ENCODE measurements at places on chromosomes 1 and 21.

- peak; percentile 94 for DNase-seq
Measured at GRCh38 chr1:19209990-19210771, at the start of gene UBR4. UBR4 (minus strand) TSS chr1:19210266; CDS start chr1:19210248, 18 bp downstream.

DNA sequence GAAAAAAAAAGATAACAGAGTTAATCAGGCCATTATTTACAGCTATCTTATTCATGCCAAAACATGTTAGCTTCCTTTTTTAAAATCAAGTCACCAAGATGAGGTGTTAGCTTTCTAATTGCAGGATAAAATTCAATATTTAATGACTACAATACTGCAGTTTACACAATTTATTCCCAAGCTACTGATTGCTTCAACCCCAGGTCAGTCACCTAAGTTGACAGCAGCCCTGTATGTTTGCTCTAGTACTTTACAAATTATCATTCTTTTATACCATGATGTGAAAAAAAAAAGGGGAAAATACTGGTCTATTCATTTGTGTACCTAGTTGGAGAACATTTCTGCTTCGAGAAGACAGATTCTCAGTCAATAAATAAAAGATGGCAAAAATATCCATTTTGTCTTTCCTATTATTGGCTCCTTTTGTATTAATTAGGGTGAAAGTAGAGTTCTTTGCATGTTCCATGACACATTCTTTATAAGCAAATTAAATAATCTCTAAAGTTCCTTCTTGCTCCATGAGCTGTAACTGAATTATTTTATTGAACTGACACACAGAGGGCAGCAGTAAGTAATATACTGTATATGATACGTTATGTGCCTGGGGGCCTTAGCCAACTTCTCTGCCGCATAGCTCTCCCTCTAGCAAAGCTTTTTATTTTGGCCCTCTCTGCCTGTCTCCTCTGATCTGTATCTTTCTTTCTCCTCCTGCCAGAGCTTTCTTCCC lies 48.0 kb downstream of the DIPK1A start:
- no peak for DNase-seq

DNA sequence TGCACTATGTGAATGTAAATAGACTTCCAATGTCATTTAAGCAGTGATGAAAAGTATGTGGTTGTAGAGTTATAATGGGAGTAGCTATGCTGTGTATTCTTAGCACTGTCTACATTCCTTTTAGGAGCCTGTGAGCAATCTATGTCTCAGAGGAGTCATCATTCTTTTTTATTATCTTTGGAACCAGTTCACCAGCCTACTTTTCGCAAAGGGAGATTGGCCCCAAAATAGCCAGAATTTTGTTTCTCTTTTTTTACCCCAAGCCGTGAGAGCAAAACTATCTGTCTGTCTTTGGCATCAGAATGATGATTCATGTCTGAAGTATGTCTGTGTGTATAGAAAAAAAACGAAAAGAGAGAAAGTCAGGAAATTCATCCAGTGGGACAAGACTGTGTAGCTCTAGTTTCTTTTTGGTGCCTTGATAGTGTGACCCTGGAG lies 44.2 kb downstream of the OSBPL9 start:
- DNase-seq: no peak

DNA sequence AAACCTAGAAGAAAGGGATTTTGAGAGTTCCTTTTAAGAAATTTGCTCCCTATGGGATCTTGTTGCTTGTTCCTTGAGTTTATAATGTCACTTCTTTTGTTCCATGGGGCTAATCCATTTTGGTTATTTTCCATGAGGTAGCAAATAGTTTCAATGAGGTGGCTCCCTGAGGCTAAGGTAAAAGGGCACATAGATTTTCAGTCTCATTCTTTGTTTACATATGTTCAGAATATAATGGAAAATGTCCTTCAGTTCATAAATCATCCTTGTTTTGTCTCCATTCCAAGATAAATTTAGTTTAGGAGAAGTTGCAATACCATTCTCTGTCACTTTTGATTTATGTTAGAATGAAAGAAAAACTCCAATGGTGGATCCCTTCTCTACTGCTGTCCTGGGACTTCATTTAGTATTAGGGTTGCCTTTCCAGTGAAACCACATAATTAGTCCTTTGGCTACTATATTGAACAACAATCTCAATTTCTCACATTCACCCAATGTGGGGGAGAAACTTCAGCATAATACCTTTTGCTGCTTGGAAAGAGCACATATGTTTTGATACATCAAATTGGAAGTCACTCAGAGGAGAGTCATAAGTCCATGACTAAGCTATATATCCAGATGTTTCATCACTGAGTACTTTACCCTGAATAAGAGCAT lies 80.9 kb upstream of the ADAMTS5 start:
- no peak for DNase-seq

- DNase-seq: no peak
Measured at GRCh38 chr21:24945910-24946309, 661.4 kb downstream of the MRPL39 start.

- no peak for DNase-seq
Measured at GRCh38 chr21:28541371-28542112, 451.1 kb downstream of the LTN1 start.

- DNase-seq: no peak
Measured at GRCh38 chr1:208343226-208343625, 99.0 kb upstream of the PLXNA2 start.

DNA sequence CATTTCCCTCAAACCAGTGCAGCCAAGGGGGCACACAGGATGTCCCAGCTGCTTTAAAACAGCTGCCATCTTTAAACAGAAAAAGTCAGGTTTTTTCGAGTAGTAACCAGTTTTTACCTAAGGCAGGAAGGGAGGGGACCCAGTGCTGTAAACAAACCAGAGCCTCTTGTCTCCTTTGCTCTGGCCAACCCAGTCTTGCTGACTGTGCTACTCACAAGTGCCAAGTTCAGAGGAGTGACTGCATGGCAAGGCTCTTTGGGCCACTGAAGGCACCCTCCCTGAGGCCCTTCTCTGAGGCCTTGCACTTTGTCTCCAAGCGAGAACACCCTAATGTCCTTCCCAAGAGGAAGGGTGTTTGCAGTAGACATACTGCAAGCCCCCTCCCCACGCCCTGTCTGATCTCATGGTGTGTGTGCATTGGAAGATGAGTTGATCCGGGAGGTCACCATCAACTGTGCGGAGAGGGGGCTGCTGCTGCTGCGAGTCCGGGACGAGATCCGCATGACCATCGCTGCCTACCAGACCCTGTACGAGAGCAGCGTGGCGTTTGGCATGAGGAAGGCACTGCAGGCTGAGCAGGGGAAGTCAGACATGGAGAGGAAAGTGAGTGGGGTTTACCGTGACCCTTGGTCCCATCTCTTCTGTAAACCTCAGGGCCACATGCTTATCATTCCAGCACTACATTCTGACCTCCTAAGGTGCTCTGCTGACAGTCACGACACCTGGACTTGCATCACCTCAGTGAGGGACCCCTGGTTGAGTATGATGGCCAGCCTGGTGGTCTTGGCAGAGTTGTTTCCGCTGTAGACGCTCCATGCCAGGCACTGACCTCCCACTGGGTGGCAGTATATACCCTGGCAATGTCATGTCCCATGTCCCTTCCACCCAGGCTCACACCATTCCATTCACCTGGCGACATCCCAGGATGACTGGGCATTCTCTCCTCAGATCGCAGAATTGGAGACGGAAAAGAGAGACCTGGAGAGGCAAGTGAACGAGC lies 4.7 kb downstream of the DNALI1 start:
- DNase-seq: no peak

GRCh38 chr1:19981507-19982312 lies 2.3 kb upstream of the PLA2G2A start:
- no peak for DNase-seq

DNA sequence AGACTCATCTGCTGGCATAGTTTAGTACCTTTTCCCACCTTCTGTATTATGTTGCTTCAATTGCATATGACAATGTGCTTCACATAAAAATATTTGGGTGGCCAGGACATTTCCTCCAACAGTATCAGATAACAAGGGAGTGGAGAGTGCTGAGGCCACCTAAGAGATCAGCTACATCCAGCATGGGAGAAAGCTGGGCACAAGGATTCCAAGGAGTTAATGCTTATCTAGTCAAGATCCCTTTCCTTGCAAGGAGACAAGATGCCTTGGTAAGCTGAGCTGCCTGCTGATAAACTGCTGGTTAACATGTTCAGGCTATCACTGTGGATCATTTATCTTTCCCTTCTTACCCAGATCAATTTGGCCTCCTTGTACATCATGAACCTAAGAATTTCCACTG lies 5.4 kb downstream of the TACSTD2 start:
- DNase-seq: no peak

- DNase-seq: no peak
Measured at GRCh38 chr1:213300433-213300832, 249.4 kb downstream of the RPS6KC1 start.

DNA sequence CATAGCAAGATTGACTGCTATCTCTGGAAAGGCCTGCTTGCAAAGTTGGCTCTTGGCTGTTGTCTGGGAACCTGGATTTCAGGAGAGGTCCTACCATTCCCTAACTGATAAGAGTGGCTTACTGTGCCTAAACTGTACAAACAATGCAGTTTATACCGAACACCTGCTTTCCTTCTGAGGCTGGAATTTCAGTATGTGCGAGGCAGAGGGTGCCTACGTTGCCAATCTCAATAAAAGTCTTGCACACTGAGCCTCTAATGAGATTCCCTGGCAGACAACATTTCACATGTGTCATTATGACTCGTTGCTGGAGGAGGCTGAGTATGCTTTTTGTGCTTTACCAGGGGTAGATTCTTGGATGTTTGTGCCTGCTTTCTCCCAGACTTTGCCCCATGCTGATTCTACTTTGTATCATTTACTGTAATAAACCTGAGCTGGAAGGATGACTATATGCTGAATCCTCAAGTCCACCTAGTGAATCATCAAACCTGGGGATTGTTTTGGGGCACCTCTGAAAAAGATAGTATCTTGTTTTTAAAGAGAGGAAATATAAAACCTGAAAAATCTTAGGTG lies 58.9 kb upstream of the GNG4 start:
- no peak for DNase-seq

- no peak for DNase-seq
Measured at GRCh38 chr1:166322470-166322869, 155.7 kb upstream of the FAM78B start.

- DNase-seq: no peak
Measured at GRCh38 chr1:230507666-230508402, 81.7 kb upstream of the PGBD5 start.

- DNase-seq: no peak
Measured at GRCh38 chr1:158022554-158023312, 29.3 kb downstream of the KIRREL1 start.

- DNase-seq: no peak
Measured at GRCh38 chr1:52111492-52111891, 30.4 kb upstream of the ZFYVE9 start.

GRCh38 chr1:208437401-208437800 lies 193.2 kb upstream of the PLXNA2 start:
- DNase-seq: no peak

DNA sequence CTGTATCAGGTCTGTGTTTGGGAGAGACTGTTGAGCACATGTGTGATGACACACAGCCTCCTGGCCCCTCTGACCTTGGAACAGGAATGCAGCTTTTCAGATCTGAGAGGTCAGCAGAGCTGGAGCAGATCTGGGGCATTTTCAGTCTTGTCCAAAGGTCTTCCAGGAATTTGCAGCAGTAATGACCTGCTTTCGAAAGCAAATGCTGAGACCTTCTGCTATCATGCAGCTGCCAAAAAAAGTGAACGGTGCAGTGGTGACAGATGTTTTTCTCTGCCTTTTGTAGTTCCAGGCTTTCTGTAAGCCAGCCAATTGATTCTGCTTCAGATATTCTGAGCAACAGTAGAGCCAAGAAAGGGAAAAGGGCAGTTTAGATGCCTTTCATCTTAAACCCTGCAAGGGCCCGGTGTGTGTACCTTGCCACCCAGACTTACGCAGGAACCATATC lies 137.8 kb upstream of the COA6 start:
- no peak for DNase-seq

- DNase-seq: no peak
Measured at GRCh38 chr1:39694026-39694425, 2.8 kb upstream of the HPCAL4 start.

GRCh38 chr1:37657620-37658412 lies 23.1 kb upstream of the RSPO1 start:
- no peak for DNase-seq

DNA sequence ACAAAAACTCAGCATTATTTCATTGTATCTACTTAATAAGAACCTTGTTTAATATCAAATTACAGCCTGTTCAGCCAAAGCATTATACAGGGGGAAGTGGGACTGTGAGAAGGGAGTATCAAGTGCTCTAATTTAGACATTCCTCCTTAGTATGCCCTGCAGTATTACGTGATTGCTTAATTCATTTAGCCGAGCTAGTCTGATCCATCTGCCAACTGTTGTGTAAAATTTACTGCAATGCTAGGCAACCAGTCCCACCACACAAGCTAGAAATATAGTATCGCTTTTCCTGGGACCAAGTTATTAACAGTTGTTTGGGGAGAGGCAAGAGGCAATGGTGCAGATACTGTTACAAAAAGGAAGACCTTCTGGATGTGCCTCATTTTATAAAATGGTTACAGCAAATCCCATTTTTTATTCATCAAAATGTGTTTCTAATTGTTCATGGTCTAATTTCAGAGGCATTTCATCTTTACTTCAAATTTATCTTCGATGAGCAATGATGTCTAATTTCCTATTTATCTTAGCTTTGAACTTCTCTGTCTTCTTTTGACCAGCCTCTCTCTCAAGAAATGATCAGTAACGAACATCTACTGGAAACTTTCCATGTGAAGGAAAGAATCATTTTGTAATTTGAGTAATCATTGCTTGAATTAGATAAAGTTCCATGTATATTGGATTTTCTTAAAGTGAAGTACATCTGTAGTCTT lies 283.3 kb downstream of the DUSP10 start:
- no peak for DNase-seq

DNA sequence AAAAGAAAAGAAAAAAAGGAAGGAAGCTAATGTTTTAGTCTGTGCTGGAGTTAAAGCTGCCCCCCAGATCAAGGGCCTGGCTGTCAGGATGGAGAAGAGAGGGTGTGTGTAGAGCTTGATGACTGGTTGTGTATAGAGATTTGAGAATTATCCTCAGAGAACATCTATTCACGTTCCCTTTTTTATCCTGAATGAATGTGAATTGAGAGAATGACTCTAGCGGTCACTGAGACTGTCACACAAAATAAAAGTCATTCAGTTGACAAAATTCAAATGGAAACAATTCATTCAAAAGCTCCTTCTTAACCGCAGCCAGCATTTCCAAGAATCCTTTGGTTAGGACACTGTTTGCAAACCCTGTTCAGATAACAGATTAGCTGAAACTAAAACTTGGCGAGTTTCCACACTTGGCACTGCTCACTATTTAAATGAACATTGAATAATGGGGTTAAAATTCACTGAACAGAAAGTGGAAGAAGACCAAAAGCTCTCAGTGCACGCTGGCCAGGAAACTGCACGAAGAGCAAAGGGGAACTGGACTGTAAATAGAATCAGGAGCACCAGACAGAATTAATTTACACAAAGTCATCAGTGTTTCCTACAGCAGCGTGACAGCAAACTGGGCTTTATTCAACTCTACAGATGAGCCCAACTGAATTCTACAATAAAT lies 13.6 kb upstream of the FAM89A start:
- DNase-seq: no peak

Measured in activated T-cell treated with anti-CD3 and anti-CD28 coated beads for 1 hour (primary cell).